ENCODE measurements at places on chromosomes 3 and 15. TPM values are rescaled to one million over a fixed set of nuclear protein-coding genes. Genes with fewer than 3 reads are reported as not detected.

The WDR76 gene
- total RNA-seq: 1.5 TPM

The GP5 gene
- total RNA-seq: not detected

The POPDC2 gene
- 586 TPM for total RNA-seq

The C3orf33 gene
- 7.3 TPM for total RNA-seq

DNA sequence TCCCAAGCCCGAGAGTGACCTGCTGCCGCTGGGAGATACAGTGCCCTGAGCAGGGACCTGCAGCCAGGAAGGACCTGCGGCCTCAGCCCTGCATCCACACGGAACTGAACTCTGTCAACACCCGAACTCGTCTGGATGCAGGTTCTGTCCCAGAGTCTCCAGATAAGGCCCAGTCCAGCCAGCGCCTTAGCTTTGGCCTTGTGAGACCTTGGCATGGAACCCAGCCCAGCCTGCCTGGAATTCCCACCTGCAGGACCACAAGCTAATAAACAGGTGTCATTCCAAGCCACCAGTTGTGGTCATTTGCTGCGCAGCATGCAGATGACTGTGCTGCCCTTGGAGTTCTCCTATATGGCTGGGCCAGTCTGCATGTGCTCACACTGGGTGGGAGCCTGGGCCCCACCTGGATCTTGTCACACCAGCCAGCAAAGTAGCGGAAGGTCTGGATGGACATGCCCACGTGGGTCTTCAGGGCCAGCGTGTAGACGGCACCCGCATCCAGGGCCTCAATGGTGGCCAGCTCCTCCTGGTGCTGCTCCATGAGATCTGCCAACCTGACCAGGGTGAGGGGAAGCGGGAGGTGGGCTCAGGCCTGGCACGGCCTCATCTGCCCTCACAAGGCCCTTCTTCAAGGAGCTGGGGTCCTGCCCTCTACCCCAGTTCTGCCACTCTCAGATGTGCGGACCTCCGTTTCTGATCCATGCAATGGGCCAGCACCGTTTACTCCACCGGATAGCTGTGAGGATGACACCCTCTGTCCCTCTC, 47.2 kb upstream of the SLC41A3 start:
- DNase-seq: peak; percentile 24

DNA sequence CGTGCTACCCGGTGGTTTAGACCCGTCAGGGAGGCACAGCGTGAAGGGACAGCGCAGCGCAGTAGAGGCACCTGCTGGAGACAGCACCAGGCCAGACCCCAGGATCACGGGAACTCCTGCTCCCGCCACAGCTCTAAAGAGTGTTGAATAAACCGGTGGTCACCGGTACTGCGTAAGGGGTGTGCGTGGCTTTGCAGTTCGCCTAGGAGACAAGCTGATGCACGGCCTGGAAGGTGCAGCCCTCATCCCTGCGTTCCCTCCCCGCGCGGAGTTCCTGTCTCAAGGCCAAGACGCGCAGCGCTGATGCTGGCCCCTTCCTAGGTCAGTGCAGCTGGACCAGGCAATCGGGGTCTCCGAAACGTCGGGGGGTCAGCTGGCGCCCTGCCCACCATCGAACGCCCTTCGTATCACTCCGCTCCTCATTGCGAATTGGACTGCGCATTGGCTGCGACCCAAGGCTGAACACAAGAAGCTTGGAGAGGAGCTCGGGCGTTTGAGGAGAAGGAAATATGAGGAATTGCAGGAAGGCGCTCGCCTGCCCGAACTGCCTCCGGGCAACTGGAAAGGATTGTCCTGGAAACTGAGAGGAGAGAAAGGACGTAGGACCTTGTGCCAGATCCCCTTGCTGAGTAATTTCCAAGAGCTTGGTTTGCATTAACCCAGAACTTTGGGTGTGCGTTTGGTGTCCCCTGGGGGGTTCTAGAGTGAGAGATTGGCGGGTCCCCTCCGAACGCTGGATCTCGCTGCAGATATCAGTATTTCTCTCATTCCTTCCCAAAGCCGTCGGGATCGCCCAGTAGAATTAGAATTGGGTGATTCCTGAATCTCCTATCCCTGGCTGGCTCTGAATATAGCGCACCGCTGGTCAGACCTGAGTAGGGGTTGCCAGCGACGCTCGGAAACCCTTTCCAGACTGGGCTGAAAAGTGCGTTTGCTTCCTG, 2.3 kb upstream of the SOX14 start:
- DNase-seq: peak; percentile 19

DNA sequence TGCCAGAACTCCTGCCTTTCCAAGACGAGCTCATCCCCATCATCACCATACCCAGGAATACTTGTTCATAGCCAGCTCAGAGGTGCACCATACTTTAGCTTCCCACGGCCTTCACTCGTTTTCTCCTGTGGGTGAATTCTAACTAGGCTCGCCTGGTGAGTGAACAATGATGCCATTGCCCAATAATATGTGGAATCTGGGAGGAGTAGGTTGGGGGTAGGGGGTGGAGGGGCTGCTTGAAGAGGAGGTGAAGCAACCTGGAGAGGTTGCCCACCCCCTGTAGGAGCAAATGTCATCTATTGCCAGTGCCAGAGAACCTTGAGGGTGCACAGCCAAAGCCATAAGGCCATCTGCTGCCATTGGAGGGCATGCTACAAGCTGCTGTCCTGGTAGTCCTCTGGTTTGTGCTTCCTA, 592 bp upstream of the ZNF445 start:
- no peak for DNase-seq
